ENCODE measurements at places on chromosomes 12 and 14.

GRCh38 chr14:52054678-52055077, 14.2 kb downstream of the NID2 start:
- no peak for DNase-seq

DNA sequence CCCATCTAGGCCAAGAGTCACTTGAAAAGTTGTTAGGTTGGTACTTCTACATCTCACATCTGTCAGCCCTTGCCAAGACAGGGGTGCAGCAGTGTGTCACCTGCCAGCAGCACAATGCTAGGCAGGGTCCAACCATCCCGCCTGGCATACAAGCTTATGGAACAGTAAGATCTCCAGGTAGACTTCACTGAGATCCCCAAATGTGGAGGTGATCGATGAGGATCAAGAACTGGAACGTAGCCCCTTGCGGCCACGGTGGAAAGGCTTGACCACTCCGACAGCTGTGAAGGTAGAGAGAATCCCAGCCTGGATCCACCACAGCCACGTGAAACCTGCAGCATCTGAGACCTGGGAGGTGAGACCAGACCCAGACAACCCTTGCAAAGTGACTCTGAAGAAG, 696.0 kb upstream of the LMO3 start:
- DNase-seq, result no peak

DNA sequence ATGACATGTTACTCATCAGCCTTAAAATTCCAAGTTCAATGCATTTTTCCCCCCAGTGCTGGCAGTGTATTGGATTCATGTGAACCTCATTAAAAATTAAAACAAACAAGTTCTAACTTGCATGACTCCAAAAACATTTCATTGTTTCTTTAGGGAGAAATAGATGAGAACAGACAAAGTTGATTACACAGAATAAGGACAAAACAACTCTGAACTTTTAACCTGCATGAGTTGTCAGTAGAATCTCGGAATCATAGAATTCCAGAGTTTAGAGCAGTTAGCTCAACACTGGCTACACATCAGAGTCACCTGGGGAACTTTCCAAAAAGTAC, 127.5 kb downstream of the TMX1 start:
- DNase-seq, result no peak

DNA sequence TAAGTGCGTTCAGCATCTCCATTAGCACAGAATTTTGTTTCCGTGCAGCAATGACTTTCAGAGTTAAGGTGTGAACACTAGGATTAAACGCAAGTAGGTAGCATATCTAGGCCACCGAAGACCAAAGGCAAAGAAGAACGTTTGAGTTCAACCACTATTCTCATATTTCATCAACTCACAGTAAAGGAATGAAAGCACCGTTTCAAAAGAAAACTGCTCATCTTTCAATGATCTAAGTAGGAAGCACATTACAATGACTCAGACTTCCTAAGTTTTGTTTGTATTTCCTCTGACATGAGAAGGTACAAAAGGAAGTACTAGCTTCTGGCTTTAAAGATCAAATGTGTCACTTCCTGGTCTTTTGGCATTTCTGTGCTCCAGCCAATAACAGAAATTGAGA, 57.6 kb downstream of the ACADS start:
- DNase-seq, result no peak

- DNase-seq, result no peak
These were observed 357.4 kb downstream of the TMEM117 start for GRCh38 chr12:44193281-44193680.

DNA sequence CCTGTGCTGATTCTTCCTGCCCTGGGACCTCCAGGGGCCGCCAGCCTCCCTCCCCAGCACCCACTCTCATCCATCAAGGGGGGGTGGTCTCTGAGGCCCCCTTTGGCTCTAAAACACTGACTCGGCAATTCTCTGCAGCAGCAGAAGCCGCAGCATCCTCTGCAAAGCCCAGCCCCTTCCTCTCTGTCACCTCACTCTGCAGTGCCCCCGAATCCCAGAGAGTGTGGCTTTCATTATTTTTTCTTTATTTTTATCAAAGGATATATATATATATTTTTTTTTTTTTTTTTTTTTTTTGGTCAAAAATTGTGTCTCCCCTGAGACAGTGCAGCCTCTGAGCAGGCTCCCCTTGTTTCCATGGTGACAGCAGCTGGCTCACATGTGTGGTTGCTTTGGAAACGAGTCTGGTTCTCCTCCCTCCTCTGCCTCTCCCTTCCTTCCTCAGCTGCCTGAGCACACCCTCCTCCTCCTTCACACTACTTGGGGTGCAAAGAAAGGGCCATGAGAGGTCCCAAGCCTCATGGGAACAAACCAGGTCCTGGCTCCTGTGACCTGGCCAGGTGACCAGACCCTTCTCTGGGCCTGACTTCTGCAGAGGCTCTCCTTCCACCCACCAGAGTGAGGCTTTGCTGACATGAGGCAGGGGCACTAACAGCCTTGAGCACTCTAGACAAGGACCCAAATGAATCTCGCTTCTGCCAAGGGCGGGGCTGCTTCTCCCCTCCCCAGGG, 100.5 kb downstream of the LRRC74A start:
- DNase-seq, result no peak

Measured in C1 segment of cervical spinal cord (tissue), 14 donors.